ENCODE measurements at places on chromosomes 6 and 20.

GRCh38 chr6:21263531-21264287, 329.8 kb upstream of the SOX4 start:
- no peak for DNase-seq

DNA sequence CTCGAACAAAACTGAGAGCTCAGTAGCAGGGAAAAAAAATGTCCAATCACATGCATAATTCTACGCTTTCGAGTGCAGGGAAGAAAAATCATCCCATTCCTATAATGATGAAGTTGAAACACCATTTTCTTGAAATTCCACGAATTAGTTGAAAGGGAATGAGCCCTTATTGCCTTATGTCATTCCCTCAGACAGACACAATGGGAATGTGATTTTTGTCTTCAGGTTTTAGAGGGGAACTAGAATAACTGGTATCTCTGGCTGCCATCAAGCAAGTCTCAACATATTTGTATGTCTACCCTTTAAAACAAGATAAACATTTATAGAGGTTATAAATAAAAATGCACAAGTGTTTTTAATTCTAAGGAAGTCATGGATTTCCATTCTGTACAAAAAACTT, 87.9 kb downstream of the KIF13A start:
- no peak for DNase-seq

DNA sequence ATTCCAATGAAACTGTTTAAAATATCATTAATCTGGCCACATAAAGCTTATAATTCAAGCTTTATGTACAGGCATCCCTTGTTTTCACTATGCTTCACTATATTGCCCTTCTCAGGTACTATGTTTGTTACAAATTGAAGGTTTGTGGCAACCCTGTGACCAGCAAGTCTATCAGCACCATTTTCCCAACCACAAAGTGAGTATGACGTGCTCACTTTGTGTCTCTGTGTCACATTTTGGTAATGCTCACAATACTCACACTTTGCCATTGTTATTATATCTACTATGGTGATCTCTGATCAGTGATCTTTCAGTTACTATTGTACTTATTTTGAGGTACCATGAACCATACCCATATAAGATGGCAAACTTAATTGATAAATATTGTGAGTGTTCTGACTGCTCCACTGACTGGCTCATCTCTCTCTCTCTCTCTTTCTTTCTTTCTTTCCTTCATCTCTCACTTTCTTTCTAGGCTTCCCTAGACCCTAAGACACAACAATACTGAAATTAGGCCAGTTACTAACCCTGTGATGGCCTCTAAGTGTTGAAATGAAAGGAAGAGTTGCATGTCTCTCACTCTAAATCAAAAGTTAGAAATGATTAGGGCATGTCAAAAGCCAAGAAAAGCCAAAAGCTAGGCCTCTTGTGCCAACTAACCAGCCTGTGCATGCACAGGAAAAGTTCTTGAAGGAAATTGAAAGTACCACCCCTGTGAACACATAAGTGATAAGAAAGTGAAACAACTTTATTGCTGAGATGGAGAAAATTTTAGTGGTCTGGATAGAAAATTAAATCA, 227.9 kb downstream of the BCAS1 start:
- no peak for DNase-seq

DNA sequence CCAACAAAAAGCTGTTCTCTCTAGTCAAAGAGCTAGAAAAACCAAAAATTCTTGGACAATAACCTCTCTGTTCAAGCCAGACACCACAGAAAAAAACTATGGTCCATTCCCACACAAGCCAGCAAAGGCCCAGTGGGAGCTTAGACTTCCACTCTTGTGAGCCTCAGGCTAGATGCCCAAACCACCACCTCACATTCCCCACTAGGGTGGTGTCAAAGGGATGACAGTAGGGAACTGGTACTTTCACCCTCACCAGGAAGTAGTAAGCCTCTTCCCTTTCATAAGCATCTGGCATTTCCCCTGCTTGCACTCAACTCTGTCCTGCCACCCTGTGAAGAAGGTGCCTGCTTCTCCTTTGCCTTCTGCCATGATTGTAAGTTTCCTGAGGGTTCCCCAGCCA, 58.4 kb upstream of the RNF217 start:
- DNase-seq: no peak

DNA sequence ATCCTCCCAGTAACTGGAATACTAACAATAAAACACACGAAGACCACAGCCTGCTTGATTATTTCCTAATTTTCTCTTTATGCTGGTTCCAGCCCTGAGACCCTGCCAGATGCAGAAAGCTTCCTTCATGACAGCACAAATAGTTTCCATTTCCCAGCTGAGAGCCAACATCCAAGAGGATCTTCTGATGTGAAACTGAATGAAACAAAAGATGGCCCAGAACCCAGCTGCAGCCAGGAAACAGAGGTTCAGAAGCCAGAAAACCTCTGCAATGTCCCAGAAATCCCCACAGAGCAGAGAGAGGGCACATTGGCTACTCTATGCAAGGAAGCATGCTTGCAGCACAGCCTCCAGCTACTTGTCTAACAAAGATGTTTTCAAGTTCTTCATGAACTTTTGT, 61.8 kb upstream of the PLEKHG1 start:
- DNase-seq: no peak

GRCh38 chr6:108728826-108729225, 119.4 kb upstream of the ARMC2 start:
- no peak for DNase-seq

DNA sequence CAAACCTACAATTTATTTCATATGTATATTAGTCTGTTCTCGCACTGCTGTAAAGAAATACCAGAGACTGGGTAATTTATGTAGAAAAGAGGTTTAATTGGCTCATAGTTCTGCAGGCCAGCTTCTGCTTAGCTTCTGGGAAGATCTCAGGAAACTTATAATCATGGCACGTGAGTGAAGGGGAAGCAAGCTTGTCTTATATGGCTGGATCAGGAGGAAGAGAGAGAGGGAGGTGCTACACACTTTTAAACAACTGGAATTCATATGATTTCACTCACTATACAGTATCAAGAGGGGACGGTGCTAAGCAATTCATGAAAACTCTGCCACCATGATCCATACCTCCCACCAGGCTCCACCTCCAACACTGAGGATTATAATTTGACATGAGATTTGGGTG, 29.9 kb downstream of the PHACTR2 start:
- DNase-seq: no peak

Measured in hematopoietic multipotent progenitor cell treated with erythropoietin and hydrocortisone succinate and interleukin-3 and kit ligand, for 8 days (in vitro differentiated cells).